ENCODE measurements at places on chromosomes 1 and 21. TPM values are rescaled to one million over a fixed set of nuclear protein-coding genes. Genes with fewer than 3 reads are reported as not detected.

DNA sequence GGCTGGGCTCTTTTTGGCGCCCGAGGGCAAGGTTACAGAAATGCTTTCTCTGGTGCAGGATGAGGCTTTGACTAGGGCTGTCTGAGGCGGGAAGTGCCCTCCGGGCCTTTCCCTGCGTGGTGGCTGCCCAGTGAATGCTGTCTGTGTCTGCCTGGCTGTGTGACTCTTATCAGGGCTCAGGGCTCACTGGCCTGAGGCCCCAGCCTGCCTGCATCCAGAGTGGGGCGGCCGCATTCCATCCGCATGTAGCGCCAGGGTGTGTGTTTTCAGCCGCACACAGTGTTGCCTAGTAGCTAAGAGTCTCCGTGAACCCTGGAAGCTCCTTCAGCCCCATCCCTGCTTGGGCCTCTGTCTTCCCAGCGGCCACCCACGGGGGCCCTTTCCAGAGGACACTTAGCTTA, 59.1 kb downstream of the FAAP20 start:
- no peaks in the 10 kb centered on the region for H3K36me3 ChIP-seq
- no peaks in the 10 kb centered on the region for H3K27me3 ChIP-seq
- peak overlapping the region; percentile 60 for H3K27ac ChIP-seq
- H3K4me3 ChIP-seq, result no peak overlapping the region

- no peaks in the 10 kb centered on the region for H3K36me3 ChIP-seq
- H3K27me3 ChIP-seq, result no peaks in the 10 kb centered on the region
- no peak overlapping the region for H3K27ac ChIP-seq
- no peaks in the 10 kb centered on the region for H3K4me1 ChIP-seq
- no peak overlapping the region for H3K4me3 ChIP-seq
Observed at GRCh38 chr1:56803561-56804156, 15.5 kb downstream of the FYB2 start.

Gene FCAMR
- total RNA-seq, result not detected

Gene CXADR
- total RNA-seq, result 21.7 TPM

GRCh38 chr21:20020026-20020425, 978.2 kb upstream of the NCAM2 start:
- H3K4me1 ChIP-seq, result no peaks in the 10 kb centered on the region
- no peak overlapping the region for H3K27ac ChIP-seq
- no peak overlapping the region for H3K4me3 ChIP-seq
- H3K27me3 ChIP-seq, result no peaks in the 10 kb centered on the region
- H3K36me3 ChIP-seq, result no peaks in the 10 kb centered on the region

- DNase-seq, result peak; percentile 17
- no peaks in the 10 kb centered on the region for H3K36me3 ChIP-seq
- H3K27ac ChIP-seq, result no peak overlapping the region
- no peaks in the 10 kb centered on the region for H3K4me1 ChIP-seq
- no peak overlapping the region for H3K4me3 ChIP-seq
- no peaks in the 10 kb centered on the region for H3K27me3 ChIP-seq
Observed at GRCh38 chr1:11320153-11320936, 47.3 kb downstream of the UBIAD1 start.

Gene MIER1
- 26.5 TPM for total RNA-seq

- H3K4me1 ChIP-seq, result 0 out of 2 replicates have a peak, but pooled peaks cover 5% of the 10 kb centered on the region
- no peak overlapping the region for H3K4me3 ChIP-seq
- no peak for DNase-seq
- H3K27me3 ChIP-seq, result no peaks in the 10 kb centered on the region
- no peak overlapping the region for H3K27ac ChIP-seq
- H3K36me3 ChIP-seq, result no peaks in the 10 kb centered on the region
Observed at GRCh38 chr1:229264487-229264886, 6.4 kb upstream of the RAB4A start.

DNA sequence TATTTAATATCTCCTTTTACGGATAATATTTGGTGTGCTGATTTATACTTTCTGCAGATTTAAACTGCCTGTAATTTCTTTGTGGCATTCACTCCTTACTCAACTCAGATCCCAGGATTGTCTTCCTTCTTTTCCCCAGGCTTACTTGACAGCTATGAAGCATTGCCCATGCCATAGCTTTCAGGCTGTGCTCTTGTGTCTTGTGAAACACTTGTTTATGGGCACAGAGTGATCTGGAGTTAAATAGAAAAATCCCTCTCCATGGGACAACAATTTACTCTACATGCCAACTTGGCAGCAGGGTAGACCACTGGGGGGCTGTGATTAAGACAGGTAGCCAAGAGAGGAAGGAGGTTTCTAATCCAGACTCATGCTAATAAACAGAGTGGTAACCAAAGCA, 57.4 kb downstream of the PPP1R12B start:
- no peaks in the 10 kb centered on the region for H3K27me3 ChIP-seq
- H3K27ac ChIP-seq, result peak overlapping the region; percentile 20
- no peak for DNase-seq

Gene C1orf141
- not detected for total RNA-seq

DNA sequence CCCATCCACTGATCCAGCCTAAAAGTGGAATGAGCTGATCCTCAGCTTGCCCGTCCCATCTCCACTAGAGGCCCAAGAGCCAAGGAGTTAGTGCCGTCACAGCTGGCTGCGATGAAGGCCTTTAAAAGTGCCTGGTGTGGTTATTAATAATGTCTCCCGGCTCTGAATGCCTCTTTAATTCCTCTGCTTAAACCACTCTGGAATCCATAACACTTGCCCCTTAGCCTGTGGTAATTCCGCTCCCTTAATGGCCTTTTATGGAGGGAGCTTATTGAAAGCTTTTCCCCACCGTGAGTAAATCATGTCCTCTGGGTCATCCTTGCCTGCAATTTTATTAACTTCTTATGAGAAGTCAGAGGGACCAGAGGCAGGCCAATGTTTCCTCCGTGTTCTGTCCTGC, 55.4 kb downstream of the UBIAD1 start:
- no peaks in the 10 kb centered on the region for H3K36me3 ChIP-seq
- no peak overlapping the region for H3K4me3 ChIP-seq
- H3K4me1 ChIP-seq, result no peaks in the 10 kb centered on the region
- no peak for DNase-seq
- no peaks in the 10 kb centered on the region for H3K27me3 ChIP-seq

DNA sequence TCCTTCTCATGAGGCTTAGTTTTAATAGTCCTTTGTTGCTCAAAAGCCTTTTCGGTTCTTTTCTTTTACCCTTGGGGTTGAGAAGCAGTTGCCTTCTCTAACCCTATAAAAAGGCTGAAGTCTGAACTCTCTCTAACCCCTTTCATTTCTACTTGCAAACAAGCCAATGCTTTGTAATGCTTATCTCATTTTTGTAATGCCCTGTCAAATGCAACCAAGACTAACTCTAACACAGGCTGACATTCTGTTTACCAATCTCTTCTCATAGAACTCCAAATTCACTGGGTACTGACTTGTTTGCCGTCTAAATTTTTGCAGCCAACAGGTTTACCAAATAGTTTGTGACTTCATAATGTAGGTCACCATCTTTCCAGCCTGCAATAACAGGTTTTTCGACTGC, 233.9 kb upstream of the SNX7 start:
- H3K27ac ChIP-seq, result no peak overlapping the region
- no peaks in the 10 kb centered on the region for H3K4me1 ChIP-seq
- no peaks in the 10 kb centered on the region for H3K27me3 ChIP-seq
- no peaks in the 10 kb centered on the region for H3K36me3 ChIP-seq

Gene SSR2
- total RNA-seq, result 196 TPM

GRCh38 chr21:14064296-14064645, 146.5 kb downstream of the LIPI start:
- no peak overlapping the region for H3K27ac ChIP-seq
- no peaks in the 10 kb centered on the region for H3K4me1 ChIP-seq
- H3K4me3 ChIP-seq, result no peak overlapping the region
- no peaks in the 10 kb centered on the region for H3K36me3 ChIP-seq
- no peaks in the 10 kb centered on the region for H3K27me3 ChIP-seq
- no peak for DNase-seq

Gene CD101
- 1.8 TPM for total RNA-seq

- no peaks in the 10 kb centered on the region for H3K36me3 ChIP-seq
- no peaks in the 10 kb centered on the region for H3K27me3 ChIP-seq
- DNase-seq, result no peak
- no peak overlapping the region for H3K27ac ChIP-seq
- H3K4me1 ChIP-seq, result no peaks in the 10 kb centered on the region
Observed at GRCh38 chr1:31073044-31073443, 7.5 kb upstream of the PUM1 start.

- no peaks in the 10 kb centered on the region for H3K36me3 ChIP-seq
- H3K4me1 ChIP-seq, result no peaks in the 10 kb centered on the region
- no peak overlapping the region for H3K4me3 ChIP-seq
Observed at GRCh38 chr1:45116340-45116739, 90.1 kb downstream of the ZSWIM5 start.

GRCh38 chr1:27887215-27888021, 15.1 kb downstream of the THEMIS2 start:
- no peak overlapping the region for H3K27ac ChIP-seq
- H3K4me1 ChIP-seq, result no peaks in the 10 kb centered on the region
- DNase-seq, result no peak

Gene PGBD5
- not detected for total RNA-seq

GRCh38 chr1:183995322-183996039, 42.0 kb downstream of the COLGALT2 start:
- 0 out of 2 replicates have a peak, but pooled peaks cover 16% of the 10 kb centered on the region for H3K4me1 ChIP-seq
- no peaks in the 10 kb centered on the region for H3K36me3 ChIP-seq
- no peaks in the 10 kb centered on the region for H3K27me3 ChIP-seq

GRCh38 chr1:54928327-54928726, 41.3 kb upstream of the DHCR24 start:
- H3K27me3 ChIP-seq, result no peaks in the 10 kb centered on the region
- H3K4me3 ChIP-seq, result no peak overlapping the region
- H3K27ac ChIP-seq, result no peak overlapping the region
- no peaks in the 10 kb centered on the region for H3K36me3 ChIP-seq
- no peak for DNase-seq
- peaks cover 8% of the 10 kb centered on the region for H3K4me1 ChIP-seq

Gene HSD11B1
- total RNA-seq, result not detected

Gene ETNK2
- total RNA-seq, result 16.3 TPM

DNA sequence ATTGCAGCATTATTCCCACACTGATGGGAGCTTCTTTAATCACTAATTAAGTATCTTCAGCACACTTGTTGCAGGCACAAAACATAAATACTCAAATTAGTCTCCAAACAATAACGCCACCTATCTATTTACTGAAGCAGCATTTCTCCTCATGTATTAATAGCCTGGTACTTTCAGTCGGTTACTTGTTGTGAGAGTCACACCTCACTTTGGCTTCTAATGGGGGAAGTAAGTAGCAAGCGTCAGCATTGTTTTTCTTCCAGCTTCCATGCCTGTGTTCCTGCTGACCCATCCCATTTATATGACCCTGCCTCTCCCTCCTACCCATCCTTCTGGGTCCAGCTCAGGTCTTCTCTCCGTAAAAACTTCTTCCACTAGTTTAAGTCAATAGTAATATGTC, 31.9 kb upstream of the DENND1B start:
- H3K27me3 ChIP-seq, result peaks cover 4% of the 10 kb centered on the region
- no peak overlapping the region for H3K4me3 ChIP-seq

Gene KRTAP12-2
- total RNA-seq, result not detected

DNA sequence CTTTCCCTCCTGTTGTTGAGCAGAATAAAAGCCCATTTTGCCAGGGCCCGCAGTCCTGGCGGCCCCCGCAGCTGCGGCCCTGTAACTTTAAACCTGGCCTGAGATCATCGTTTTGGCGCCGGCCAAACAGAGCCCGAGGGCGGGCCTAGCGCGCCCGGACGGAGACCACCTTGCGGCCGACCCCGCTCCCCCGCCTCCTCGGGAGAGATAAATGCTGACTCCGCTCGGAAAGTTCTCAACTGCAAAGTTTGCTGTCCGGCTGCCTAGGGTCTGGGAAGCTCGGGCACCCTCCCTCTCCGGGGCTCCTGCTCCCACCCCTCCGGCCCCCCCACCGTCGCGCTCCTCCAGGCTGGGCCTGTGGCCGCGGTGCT, at the start of gene PDPN:
PDPN (plus strand) TSS at position 238 of the 371 bp plus-strand sequence. CDS start 202 bp downstream, outside the sequence.
- H3K27me3 ChIP-seq, result peaks cover 58% of the 10 kb centered on the region
- H3K27ac ChIP-seq, result no peak within 1 kb of the TSS
- DNase-seq, result no peak
- H3K4me1 ChIP-seq, result no peaks in the 10 kb centered on the region
- no peaks in the 10 kb centered on the region for H3K36me3 ChIP-seq

Gene GJA8
- not detected for total RNA-seq

DNA sequence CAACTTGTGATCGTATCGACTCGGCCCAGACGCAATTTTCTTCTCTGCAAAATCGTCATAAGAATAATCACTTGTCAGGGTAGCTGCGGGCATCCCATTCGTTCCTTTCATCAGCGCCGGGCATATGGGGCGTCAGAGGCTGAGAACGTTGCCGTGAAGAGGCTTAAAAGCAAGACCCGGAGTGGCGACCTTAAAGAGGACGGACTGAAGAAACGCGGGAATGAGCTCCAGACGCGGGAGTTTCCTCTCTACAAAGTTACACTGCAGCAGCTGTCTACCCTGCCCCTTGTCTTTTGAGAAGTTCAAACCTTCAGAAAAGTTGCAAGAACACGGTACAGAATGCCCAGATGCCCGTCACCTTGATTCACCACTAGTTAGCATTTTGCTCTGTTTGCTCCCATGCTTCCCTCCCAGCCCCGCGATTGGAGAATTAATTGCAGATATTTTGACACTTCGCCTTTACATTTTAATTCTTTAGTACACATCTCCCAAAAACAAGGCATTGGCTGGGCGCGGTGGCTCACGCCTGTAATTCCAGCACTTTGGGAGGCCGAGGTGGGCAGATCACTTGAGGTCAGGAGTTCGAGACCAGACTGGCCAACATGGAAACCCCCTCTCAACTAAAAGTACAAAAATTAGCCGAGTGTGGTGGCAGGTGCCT, 967 bp downstream of the CENPS start:
- H3K27me3 ChIP-seq, result no peaks in the 10 kb centered on the region
- H3K4me1 ChIP-seq, result peaks cover 10% of the 10 kb centered on the region
- peak overlapping the region; percentile 26 for H3K27ac ChIP-seq

Gene LENEP
- 1.2 TPM for total RNA-seq

Gene FAAH
- 23.8 TPM for total RNA-seq

GRCh38 chr1:19477284-19478249, 7.8 kb downstream of the CAPZB start:
- no peak overlapping the region for H3K27ac ChIP-seq
- H3K4me1 ChIP-seq, result peaks cover 9% of the 10 kb centered on the region
- DNase-seq, result no peak
- no peak overlapping the region for H3K4me3 ChIP-seq

DNA sequence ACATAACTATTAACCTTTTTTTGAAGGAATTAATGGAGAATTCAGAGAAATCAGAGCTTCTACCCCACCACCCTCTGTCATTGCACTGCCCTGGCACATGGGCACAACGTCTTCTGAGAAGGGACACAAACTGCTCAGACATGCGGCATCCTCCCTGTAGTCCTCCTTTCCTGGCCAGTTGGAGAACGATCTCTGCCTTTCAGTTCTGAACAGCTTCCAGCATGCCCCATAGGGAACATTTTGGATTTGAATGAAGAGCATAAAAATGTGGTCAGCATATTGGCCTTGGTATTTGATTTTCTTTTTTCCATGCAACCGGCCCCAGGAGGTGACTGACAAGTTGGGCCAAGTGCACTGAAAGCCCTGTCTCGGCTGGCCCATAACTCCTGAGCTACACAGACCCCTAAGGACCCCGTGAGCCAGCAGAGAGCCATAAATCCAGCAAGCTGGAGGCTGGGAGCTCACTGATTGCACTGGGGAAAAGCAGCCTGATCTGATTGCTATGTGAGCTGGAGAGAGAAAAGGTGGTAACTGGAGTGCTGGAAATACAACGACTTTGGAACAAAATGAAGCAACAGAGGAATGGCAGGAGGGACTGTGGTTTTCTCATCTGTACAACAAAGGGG, 10.9 kb upstream of the BLACAT1 start:
- H3K27me3 ChIP-seq, result peaks cover 41% of the 10 kb centered on the region
- no peaks in the 10 kb centered on the region for H3K36me3 ChIP-seq
- no peak overlapping the region for H3K4me3 ChIP-seq
- no peak overlapping the region for H3K27ac ChIP-seq

- no peak overlapping the region for H3K27ac ChIP-seq
- no peaks in the 10 kb centered on the region for H3K27me3 ChIP-seq
- no peak for DNase-seq
- H3K4me1 ChIP-seq, result peaks cover 23% of the 10 kb centered on the region
Observed at GRCh38 chr1:206907304-206907991, 10.2 kb downstream of the IL24 start.

Data from PC-9 (cell line).